ENCODE measurements at places on chromosomes 1 and 21. TPM values are rescaled to one million over a fixed set of nuclear protein-coding genes. Genes with fewer than 3 reads are reported as not detected.

The CR1 gene
- 2.6 TPM for polyA plus RNA-seq

The PDZK1 gene
- polyA plus RNA-seq, result 659 TPM

The CGN gene
- polyA plus RNA-seq, result 24.0 TPM

The LMOD1 gene
- polyA plus RNA-seq, result 9.5 TPM

The OR14K1 gene
- polyA plus RNA-seq, result not detected

The ATP1A2 gene
- 5.5 TPM for polyA plus RNA-seq

The RUNX1 gene
- 1.3 TPM for polyA plus RNA-seq

DNA sequence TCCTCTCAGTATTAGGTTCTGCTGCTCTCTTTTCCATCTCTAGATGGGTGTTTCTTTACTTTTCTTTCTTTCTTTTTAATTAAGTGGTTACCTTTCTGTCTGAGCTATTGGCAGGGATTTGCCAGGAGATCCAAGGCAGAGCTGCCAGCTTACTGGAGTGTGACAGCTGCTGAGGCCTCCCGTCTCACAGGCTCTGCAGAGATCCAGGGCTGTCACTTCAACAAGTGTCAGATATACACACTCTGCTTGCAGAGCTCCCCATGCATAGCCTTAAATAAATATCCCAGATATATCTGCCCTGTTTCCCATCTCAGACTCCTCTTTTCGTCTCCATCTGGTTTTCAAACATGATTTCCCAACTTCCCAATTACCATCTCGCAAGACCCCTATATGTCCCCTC lies 124.3 kb downstream of the NOS1AP start:
- DNase-seq, result no peak

DNA sequence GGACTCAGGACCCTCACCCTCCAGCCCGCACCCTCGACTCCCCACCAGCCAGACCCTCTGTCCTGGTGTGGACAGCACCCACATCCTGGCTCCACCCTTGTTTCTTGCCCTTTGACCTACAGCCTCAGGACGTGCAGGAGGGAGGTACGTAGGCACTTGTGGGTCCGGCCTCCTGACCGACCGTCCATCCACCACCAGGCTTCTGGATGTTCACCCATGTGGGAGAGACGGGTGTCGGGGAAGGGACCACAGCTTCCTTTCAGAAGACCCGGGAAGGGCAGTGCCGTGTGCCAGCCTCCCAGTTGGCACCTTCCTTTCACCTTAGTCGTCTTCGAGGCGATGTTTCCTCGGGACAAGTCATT lies 61.4 kb downstream of the PRKCZ start:
- no peaks in the 10 kb centered on the region for H3K36me3 ChIP-seq
- no peak overlapping the region for H3K4me3 ChIP-seq
- no peaks in the 10 kb centered on the region for H3K4me1 ChIP-seq
- no peaks in the 10 kb centered on the region for H3K27me3 ChIP-seq
- DNase-seq, result no peak

GRCh38 chr1:54003249-54003646 lies 14.7 kb downstream of the LDLRAD1 start:
- H3K27me3 ChIP-seq, result no peaks in the 10 kb centered on the region
- no peaks in the 10 kb centered on the region for H3K36me3 ChIP-seq
- DNase-seq, result no peak
- no peaks in the 10 kb centered on the region for H3K4me1 ChIP-seq

- H3K27me3 ChIP-seq, result no peaks in the 10 kb centered on the region
- H3K4me1 ChIP-seq, result no peaks in the 10 kb centered on the region
- DNase-seq, result no peak
- no peak overlapping the region for H3K27ac ChIP-seq
Measured at GRCh38 chr1:59412718-59413326, 115.9 kb downstream of the FGGY start.

DNA sequence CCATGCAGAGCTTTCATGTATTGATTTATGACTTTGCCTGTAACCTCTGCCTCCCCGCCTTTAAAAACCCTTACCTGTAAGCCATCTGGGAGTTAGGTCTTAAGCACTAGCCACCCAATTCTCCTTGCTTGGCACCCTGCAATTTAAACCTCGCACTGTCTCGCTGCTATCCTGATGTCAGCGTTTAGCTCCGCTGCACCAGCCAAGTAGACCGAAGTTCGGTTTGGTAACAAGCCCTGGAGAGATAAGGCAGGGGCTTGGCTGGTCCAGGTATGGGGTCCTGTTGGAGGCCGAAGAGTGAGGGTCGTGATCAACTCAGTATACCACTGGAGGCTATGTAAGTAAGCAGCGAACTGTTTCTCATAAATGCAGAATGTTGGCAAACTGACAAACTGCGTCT lies 64.4 kb downstream of the GALNT2 start:
- H3K27me3 ChIP-seq, result no peaks in the 10 kb centered on the region
- no peaks in the 10 kb centered on the region for H3K36me3 ChIP-seq
- peaks cover 7% of the 10 kb centered on the region for H3K4me1 ChIP-seq
- no peak overlapping the region for H3K27ac ChIP-seq
- no peak overlapping the region for H3K4me3 ChIP-seq

DNA sequence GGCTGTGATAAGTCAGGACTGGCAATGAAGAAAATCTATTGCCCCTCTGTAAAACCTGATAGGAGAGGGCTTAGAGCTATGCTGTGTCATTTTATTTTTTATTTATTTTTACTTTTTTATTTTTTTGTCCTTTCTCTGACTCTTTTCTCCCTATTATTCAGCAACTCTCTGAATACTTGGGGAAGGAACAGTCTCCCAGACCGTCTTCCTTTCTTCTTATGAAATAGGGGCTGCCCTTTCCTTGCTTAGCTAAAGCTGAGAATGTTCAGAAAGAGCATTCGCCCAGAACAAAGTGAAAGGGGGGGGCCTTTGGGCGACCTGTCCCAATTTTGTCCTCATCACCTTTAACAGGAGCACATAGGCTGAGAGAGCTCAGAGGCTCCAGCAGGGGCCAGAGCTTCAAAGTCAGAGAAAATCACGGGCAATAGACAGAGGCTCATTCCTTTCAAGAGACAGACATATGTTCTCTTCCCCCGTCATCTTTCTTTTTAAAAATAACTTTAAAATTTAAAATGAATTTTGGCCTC lies 80.9 kb downstream of the RNF220 start:
- no peaks in the 10 kb centered on the region for H3K4me1 ChIP-seq
- H3K4me3 ChIP-seq, result no peak overlapping the region
- H3K27ac ChIP-seq, result no peak overlapping the region
- H3K36me3 ChIP-seq, result no peaks in the 10 kb centered on the region
- no peaks in the 10 kb centered on the region for H3K27me3 ChIP-seq

DNA sequence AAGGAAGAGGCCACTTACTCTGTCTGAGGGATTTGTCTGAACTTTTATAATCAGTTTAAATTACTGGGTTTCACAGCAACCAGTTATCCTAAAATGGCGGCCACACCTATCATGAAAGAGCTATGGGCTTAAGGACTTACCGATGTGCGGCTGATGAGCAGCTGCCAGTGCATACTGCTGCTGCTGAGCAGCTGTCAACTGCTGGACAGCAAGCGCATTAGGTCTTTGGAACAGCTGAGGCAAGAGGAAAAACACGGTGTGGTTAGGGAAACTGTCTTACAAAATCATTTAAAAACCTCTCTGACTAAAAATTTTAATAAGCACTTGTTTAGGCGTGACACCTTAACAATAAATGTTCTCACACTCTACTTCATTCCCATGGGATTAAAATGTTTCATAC lies 72.6 kb upstream of the SDC3 start:
- no peaks in the 10 kb centered on the region for H3K27me3 ChIP-seq
- H3K36me3 ChIP-seq, result peaks cover 7% of the 10 kb centered on the region
- no peak overlapping the region for H3K27ac ChIP-seq

DNA sequence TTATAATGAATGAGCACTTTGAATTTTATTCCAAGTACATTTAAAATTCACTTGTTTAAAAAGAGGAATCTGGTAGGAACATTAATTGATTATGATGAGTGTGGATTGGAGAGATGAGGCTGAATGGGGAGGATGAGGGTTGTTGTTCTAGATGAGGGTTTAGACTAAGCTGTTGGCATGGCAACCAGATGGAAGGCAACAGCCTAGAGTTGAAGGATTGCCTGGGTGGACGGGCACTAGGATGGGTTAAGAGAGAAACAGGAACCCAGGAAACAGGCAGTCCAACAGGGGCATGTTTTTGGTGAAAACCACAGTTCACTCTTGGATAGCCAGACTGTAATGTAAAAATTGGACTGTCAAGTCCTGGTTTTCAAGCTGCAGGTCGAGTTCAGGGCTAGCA lies 125.5 kb downstream of the CHRM3 start:
- H3K36me3 ChIP-seq, result no peaks in the 10 kb centered on the region
- H3K4me1 ChIP-seq, result no peaks in the 10 kb centered on the region
- H3K4me3 ChIP-seq, result no peak overlapping the region
- H3K27ac ChIP-seq, result no peak overlapping the region

All from kidney (tissue), 22 donors.